CD4-positive, alpha-beta T cell treated with Interleukin-15 for 4 hours (primary cell): ENCODE measurements at places on chromosomes 16 and 17.
A peak's percentile ranks its signal among the peaks of the same experiment; 100 is the strongest.

DNA sequence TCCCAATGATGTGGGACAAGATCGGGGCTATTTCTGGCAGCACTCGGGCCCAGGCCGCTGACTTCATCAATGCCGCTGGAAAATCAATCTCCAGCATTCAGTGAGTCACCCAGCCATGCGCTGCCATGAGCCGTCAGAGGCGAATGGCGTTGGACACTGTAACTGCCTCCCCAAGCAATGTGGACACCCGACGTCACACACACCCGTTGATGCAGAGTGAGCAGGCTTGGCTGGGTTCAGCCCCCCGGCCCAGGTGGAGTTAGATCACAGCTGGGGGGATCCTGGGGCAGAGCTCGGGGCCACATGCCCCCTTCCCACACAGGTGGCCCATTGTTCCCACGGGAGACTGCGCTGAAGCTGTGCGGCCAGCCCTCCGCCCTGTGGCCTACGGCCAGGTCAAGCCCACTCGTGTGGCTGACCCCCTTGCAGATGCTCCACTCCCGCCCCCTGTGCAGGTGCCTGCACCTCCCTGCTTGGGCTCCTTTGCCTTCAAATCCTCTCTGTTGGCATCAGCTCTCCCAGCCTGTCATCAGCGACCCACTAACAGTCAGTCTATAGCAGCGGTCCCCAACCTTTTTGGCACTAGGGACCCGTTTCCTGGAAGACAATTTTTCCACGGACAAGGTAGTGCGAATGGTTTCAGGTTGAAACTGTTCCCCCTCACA is 89.9 kb downstream of the TBC1D16 start:
- DNase-seq = no peak

- DNase-seq = no peak
Observed at GRCh38 chr17:16879686-16880085, 92.2 kb downstream of the TNFRSF13B start.

- peak; percentile 81 for DNase-seq
Observed at GRCh38 chr17:57130708-57131461, 45.8 kb downstream of the AKAP1 start.

- peak; percentile 52 for DNase-seq
Observed at GRCh38 chr17:81926451-81927151, 934 bp downstream of the MAFG start.

DNA sequence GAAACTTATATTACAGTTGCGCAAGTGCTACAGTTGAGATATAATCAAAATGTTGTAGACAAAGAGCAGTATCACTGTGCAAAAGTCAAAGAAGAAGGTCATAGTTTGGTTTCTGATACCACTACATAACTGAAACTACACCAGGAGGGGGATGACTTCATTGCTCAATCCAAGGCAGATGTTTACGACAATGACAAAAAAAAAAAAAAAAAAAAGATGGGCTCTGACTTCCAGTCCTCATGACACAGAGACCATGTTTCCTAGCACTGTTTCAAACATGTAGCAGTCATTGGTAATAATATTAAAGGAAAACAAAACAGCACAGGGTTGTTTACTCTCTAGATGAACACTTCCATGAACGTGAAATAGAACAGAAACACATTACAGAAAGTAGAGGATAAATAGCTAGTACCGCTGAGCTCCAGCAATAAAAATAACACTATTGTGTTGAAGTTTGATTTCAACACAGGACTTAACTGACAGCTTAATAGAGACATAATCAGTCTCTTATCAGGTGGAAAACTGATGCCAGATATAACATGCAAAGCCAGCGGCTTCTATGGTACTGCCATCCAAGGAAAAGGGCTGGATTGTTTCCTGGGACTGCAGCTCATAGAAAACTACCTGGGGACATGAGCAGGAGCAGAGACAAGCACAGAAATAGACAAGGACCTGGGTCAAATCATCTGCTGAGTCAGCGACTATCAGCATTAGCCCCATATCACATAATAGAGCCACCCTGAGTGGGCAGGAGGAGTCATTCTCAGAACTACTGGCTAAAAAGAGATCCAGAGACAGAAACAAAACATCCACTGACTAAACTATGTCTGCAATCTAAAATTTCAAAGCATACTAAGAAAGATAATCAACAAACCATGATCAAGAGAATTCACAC is 463.6 kb upstream of the SOX9 start:
- no peak for DNase-seq

- DNase-seq = peak; percentile 61
Observed at GRCh38 chr16:66961065-66961744, at the start of gene CES3. TSS of gene CES3 (plus strand) at chr16:66961266. CDS start at chr16:66961308, 42 bp downstream.

DNA sequence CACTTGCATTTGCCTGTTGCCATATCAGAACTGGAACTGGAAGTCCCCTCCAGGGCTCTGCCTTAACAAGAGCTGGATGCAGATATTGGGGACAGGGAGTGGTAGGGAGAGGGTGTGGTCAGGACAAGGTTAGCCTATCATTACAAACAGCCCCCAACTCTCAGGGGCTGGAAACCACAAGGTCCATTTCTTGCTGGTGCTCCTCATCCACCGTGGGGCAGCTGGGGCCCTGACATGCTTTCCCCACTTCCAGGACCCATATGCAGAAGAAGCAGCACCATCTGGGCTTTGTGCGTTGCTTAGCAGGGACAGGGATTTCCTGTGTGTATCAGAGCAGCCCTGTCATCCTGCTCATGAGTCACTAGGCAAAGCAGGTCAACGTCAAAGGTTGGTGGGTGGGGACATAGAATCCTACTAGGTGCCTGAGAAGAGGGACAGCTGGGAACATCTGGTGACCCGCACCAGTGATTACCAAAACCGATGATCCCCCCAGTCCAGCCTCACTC is 26.9 kb downstream of the RGS9 start:
- DNase-seq = peak; percentile 61

- no peak for DNase-seq
Observed at GRCh38 chr16:87832137-87832527, 37.2 kb downstream of the SLC7A5 start.

DNA sequence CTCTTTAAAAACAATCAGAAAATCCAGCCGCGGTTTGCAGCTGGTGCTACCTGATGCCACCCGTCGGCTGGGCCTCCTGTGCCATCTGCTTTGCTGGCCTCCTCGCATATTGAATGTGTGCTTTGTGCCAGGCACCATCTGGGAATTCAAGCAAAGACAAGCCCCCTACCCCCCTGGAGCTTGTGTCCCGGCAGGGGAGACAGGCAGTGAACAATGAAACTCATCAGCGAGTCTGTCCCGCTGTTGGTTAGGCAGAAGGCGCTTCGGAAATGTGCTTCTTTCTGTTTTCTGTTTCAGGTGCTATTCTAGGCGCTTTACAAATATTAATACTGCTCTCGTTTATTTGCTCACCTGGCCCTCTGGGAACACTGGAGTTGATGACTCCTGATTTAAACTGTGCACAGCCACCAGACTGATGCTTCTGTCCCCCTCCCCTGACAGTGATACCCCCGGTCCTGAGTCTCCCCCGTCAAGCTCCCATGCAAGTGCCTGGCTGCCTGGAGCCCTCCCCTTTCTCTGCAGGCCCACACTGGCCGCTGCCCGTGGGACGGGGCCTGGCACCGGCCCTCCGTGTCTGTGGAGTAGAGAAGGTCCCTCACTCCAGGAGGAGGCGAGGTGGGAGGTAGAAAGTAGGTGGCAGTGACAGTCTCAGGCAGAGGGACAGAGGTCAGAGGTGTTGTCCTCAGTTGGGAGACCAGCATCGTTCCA is 126.1 kb upstream of the PLCG2 start:
- DNase-seq = no peak

DNA sequence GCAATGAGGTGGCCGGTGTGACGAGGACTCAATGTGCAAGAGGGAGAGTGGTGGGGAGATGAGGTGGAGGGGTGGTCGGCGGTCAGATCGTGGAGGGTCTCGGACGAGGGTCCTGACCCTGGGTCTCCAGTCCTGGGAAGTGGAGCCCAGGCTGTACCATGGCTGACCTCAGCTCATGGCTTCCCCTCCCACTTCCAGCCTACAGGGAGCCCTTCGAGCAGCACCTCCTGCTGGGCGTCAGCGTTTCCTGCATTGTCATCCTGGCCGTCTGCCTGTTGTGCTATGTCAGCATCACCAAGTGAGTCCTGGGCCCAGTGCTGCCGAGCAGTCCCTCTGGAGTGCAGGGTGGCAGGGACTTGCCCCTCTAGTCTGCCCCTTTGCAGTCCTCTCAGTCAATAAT is 41.8 kb downstream of the IL4R start:
- peak; percentile 30 for DNase-seq

DNA sequence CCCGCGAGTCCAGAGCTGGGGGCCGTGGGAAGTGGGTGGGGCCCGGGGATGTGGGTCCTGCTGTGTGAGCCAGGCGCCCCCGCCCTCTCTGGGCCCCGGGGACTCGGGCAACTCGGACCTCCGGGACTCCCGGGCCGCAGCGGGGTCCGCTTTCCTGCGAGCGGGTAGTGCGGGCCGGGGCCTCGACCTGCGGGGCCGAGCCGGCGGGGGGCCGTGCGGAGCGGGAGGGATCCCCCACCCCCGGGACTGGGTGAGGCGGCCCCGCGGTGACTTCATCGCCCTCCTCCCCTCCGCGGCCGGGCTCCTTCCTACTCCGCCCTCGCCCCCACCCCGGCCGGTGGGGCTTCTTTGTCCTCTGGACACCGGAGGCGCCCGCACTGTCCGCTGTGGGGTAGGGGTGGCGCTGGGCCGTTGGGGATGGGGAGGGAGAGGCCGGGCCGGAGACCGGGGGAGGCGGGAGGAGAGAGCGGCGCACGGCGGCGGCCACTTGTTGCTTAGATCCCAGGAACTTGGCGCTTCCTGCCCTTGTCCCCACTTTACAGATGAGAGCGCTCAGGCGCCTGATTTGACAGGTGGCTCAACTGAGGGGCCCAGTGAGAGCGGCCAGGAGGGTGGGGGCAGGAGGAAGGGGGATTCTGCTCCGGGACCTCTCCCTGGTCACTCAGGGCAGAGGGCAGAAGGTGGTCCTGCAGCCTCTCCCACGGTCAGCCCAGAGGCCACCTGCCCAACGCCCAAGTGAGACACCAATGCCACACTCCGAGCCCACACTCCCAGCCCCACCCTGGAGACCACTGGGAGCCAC is 874 bp downstream of the CMTM3 start:
- DNase-seq = peak; percentile 35

- no peak for DNase-seq
Observed at GRCh38 chr17:6551869-6552531, 4.4 kb downstream of the PITPNM3 start.

- DNase-seq = no peak
Observed at GRCh38 chr17:65697661-65698060, 136.2 kb upstream of the AXIN2 start.
